ENCODE measurements at places on chromosomes 16 and 17.

GRCh38 chr17:10681866-10682446 lies 15.4 kb downstream of the SCO1 start:
- DNase-seq, result no peak

DNA sequence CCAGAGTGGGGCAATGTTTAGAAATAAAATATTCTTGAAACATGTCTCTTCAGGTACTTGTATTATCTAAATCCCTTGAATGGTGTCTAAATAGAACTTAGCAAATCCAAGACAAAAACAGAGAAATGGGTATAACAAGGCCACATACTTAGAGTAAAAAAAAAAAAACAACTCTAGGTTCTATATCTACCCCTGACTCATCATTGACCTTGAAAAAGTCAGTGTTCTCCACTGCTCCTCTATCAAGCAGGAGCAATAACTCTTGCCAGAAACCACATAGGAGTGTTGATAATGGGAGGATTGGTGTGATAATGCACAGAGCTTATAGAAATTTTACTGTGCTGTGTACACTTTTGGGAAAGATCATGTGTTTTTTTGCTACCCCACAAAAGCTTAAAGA lies 296.6 kb upstream of the PMFBP1 start:
- DNase-seq, result no peak

DNA sequence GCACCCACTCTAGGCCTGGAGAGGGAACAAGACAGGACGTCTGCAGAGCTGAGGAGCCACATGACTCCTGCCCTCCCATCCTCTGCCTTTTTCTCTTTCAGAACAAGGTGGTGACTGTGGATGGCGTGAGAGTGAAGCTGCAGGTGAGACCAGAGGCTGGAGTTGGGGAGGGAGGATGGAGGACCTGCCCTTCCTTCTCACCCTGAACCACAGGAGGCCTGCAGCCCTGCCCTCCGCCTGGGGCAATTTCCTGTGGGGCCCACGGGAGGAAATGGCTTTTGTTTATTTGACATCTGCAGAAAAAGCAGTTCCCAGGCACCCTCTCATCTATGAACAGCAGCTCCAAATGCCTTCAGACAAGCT lies 5.1 kb downstream of the RAB37 start:
- no peak for DNase-seq

DNA sequence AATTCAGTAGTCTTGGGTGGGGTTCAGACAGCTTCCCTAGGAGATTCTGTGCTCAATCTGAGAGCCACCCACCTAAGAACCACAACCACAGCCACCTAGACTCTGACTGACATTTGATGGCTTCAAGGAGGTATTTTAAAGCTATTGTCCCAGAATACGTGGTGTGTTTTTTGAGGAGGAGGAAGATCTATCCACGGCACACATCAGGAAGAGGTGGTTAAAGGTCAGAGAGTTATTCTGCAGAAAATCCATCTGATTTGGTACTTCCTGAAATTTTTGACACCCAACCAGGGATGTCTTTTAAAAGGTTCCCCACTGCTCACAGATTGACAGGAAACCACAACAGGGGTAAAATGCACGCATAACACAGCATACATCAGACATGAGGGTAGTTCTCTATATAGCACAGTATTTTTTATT lies 25.1 kb downstream of the SMARCE1 start:
- no peak for DNase-seq

DNA sequence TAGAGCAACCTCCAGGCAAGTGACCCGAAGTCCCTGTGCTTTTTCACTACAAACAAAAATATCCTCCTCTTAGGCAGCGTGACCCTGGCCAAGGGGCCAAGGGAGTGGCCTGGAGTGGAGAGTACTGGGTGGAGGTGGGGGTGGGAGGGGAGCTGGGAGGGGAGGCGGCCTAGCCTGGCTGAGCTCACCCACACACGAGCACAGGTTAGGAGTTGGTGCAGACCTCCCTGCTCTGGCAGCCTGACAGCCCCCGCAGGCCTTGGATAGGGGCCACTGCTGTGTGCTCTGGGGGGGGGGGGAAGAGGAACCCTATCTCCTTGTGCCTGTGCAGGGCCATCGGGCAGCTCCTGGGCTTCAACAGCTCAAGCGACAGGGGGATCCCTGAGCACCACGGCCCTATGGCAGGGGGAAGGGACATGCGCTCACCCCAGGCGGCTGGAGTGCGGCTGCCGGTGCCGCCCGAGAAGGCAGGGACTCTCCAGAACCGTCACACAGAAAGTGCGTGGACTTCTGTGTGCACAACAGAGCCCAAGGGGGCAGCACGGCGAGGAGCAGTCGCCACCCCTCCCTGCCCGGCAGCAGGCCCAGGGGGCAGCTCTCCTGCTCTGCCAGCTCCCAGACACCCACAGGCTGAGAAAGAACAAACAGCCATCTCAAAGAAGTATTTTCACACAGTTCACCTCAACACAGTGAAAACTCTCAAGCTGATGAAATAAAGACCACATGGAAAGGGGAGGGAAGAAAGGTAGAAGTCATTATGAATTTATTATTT lies 13.3 kb downstream of the SLC16A3 start:
- no peak for DNase-seq

DNA sequence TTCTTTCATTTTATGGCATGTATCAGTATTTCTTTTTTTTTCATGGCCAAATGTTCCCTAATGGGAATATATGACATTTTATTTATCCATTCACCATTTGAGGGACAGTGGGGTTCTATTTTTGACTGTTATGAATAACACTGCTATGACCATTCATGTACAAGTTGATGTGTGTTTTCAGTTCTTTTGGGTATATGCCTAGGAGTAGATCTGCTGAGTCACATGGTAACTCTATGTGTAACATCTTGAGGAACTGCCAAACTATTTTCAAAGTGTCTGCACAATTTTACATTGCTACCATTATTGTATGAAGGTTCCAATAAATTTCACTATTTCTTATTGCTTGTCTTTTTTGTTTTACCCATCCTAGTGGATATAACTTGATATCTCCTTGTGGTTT lies 223.0 kb downstream of the TANC2 start:
- DNase-seq, result no peak

DNA sequence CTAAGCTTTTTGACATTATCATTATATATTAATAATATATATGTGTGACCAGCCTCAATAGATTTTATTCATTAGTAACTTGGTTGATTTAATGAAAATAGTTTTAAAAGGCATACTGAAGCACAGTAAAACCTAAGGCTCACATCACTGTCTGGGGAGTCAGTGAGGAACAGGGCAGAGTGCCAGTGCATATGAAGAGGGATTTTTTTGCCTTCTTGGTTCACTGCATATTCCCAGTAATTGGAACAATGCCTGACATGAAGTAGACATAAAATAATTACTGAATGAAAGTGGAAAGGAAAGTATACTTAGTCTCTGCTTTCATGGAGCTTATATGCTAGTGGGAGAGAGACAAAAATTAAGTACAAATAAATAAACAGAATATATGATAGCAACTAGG lies 81.1 kb downstream of the FTO start:
- DNase-seq, result no peak

DNA sequence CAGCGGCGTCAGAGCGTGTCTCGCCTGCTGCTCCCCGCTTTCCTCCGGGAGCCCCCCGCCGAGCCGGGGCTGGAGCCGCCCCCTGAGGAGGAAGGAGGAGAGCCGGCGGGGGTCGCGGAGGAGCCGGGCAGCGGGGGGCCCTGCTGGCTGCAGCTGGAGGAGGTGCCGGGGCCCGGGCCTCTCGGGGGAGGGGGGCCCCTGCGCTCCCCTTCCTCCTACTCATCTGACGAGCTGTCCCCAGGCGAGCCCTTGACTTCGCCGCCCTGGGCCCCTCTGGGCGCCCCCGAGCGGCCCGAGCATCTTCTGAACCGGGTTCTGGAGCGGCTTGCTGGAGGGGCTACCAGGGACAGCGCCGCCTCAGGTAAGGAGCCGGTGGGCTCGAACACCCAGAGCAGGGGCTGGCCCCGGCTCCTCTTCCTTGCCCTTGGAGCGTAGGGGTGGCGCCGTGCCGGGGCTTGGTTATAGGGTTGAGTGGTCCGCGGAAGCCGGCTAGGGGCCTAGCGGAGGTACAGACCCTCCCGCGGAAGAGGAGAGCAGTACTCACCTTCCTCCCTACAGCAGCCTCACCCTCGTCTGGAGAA lies 841 bp downstream of the RAPGEFL1 start:
- no peak for DNase-seq

DNA sequence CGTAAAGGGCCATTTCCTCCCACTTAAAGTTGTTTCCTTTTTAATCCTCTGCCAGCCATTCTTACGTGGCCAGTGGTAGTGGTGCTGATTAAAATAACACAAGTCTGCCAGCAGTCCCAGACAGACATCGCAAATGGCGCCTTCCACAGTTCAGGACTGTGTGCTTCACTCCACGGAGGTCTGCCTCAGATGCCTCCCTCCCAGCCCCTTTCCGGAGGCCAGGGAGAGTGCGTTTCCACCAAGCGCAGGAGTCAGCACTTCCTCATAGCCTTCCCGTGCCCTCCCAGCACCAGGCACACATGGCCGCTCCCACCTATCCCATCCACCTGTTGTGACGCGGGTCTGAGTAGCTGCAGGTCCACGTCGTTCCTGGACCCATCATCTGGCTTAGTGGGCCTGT lies 205.6 kb downstream of the RPTOR start:
- DNase-seq, result no peak

- DNase-seq, result no peak
Observed at GRCh38 chr16:67941469-67942199, 2.3 kb downstream of the LCAT start.

DNA sequence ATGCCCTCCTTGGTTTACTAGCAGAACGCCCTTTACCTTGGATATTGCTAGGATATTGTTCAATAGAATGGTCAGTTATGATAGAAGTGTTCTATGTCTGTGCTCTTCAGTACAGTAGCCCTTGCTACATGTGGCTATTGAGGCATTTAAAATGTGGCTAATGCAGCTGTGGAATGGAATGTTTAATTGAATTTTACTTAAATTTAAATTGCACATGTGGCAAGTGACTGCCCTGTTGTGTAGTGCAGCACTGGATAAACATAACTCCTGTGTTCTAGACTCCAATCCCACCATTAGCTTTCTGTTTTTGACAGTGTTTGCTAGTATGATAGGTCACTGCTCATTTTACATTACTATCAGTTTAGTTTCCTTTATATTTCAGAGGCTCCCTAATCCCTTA lies 29.9 kb downstream of the RAD51C start:
- DNase-seq, result no peak

GRCh38 chr17:63082952-63083351 lies 116.9 kb downstream of the TANC2 start:
- DNase-seq, result no peak

GRCh38 chr17:21286066-21286770 lies 1.7 kb downstream of the MAP2K3 start:
- DNase-seq, result peak; percentile 91

GRCh38 chr16:66520406-66521170 lies 29.3 kb downstream of the TK2 start:
- DNase-seq, result no peak

DNA sequence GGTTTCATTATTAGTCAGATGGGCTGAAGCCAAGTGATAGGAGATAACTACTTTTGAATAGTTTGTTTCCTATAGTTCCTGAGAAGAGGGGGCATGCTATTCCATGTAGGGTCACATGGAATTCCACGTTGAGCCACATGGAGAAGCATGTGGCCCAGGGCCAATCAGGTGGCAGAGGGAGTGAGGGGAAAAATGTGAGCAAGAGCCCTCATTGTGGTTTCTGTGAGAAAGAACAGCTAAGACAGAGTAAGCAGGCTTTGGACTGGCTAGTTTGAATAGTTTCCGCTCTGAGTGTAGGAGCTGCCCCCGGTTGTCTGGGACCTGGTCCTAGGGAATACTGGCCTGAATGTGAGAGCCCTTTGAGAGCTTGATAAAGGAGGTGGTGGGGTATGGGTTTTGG lies 69.9 kb upstream of the CNTNAP4 start:
- DNase-seq, result no peak

DNA sequence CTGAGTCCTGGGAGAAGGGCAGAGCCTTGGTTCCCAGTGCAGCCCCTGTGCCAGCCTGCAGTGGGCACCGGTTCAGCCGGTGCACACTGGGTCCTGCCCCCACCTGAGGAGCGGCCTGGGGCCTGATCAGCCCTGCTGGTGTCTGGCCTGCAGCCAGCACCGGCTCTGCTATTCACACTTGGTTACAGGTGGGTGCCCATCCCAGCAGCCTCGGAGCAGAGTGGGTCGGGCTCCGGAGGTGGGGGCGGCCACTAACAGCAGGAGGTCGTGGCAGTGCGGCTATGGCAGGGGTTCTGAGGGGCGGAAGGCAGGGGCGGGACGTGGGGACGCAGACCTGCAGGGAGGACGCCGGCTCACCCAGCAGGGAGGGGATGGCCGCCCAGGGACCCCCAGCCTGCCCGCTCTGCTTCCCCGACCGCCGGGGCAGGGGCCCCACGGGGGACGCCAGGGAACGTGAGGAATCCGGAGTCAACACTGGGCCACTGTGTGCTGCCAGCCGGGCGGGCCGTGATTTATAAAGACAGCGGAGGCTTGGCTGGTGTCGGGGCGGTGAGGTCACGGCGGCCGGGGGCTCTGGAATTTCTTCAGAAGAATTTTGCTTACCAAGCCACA lies 20.3 kb downstream of the METRNL start:
- DNase-seq, result no peak

- peak; percentile 34 for DNase-seq
Observed at GRCh38 chr17:42184713-42185620, at the start of gene HCRT. Gene HCRT (minus strand): TSS chr17:42185452. CDS start chr17:42185365, 87 bp downstream.

GRCh38 chr16:1821861-1822611 lies 4.6 kb downstream of the HAGH start:
- no peak for DNase-seq

GRCh38 chr16:88062341-88063210 lies 111.3 kb downstream of the BANP start:
- no peak for DNase-seq

- peak; percentile 14 for DNase-seq
Observed at GRCh38 chr16:11796227-11797165, 562 bp downstream of the ZC3H7A start.

DNA sequence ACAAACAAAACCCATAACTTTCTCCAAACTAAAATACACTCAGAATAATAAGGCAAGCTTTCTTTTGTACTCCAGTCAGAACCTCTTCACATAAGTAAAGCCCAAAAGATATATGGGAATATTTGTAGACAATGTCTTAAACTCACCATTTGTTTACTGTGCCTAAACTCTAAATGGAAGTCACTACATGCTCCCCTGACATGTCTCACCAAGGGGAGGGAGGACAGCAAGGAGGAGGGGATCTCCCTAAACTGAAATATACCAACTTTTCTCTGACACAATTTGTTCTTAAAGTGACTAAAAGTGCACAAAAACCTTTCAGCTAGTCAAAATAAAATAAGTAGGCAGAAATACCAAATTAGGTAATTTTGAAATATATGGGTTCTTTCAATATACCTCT lies 38.5 kb downstream of the GRB7 start:
- no peak for DNase-seq

DNA sequence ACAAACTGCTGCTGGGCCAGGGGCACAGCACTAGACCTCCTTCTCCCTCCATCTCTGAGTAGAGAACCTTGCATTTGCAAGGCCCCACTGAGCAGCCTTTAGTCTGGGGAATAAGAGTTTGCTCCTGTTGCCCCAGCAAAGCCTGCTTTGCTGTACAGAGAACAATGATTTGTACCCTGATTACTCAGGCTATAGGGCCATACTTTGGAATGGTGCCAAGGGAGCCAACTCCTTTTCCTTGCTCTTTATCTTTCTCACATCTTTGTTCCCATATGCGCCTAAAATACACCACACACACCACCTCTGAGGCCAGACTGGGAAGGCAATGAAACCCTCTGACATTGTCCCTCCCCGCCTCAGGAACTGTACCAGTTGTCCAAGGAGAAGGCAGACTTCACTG lies 21.2 kb downstream of the LIG3 start:
- no peak for DNase-seq
